Right lung (tissue), 10 donors: ENCODE measurements at places on chromosomes 16 and 17. TPM values are rescaled to one million over a fixed set of nuclear protein-coding genes. Genes with fewer than 3 reads are reported as not detected.

Gene NPIPB12
- polyA plus RNA-seq, result 55.4 TPM

Gene MYH2
- 1.7 TPM for polyA plus RNA-seq

Gene CDK5RAP3
- 141 TPM for polyA plus RNA-seq

Gene PTX4
- polyA plus RNA-seq, result 0.15 TPM

Gene HP
- polyA plus RNA-seq, result 1.5 TPM

Gene RFNG
- 40.4 TPM for polyA plus RNA-seq

Gene TBC1D3
- polyA plus RNA-seq, result not detected

Gene SP2
- 24.1 TPM for polyA plus RNA-seq

Gene PPP1R27
- 0.15 TPM for polyA plus RNA-seq

Gene MSLN
- 9.5 TPM for polyA plus RNA-seq

Gene P2RX5
- polyA plus RNA-seq, result 0.12 TPM

Gene CMTM2
- polyA plus RNA-seq, result 1.1 TPM

Gene TP53TG3F
- polyA plus RNA-seq, result not detected

Gene ZDHHC1
- polyA plus RNA-seq, result 20.0 TPM

Gene MYCBPAP
- 8.2 TPM for polyA plus RNA-seq

Gene EXOC3L1
- polyA plus RNA-seq, result 9.4 TPM

Gene YBX2
- polyA plus RNA-seq, result 2.4 TPM

Gene SULT1A1
- 21.4 TPM for polyA plus RNA-seq

Gene UNC13D
- 34.3 TPM for polyA plus RNA-seq
